NAMALWA (cell line): ENCODE measurements at places on chromosomes 1 and 21.

DNA sequence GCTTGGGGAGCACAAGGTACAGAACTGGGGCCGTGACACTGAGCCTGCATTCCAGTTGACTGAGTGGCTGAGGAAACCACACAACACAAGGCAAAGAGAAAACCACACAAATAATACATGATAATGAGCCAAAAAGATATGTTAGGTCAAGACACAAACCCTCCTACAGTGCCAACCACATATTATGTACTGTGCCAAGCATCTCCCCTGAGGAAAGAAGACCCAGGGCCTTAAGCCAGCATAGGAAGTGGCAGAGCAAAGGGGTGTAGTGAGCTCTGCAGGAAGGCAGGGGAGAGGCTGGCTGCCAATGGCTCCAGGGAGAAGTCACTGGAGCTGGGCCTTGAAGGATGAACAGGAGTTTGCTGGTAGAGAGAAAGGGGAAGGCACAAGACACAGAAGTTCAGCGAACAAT lies 28.2 kb downstream of the CTNNBIP1 start:
- DNase-seq = no peak

DNA sequence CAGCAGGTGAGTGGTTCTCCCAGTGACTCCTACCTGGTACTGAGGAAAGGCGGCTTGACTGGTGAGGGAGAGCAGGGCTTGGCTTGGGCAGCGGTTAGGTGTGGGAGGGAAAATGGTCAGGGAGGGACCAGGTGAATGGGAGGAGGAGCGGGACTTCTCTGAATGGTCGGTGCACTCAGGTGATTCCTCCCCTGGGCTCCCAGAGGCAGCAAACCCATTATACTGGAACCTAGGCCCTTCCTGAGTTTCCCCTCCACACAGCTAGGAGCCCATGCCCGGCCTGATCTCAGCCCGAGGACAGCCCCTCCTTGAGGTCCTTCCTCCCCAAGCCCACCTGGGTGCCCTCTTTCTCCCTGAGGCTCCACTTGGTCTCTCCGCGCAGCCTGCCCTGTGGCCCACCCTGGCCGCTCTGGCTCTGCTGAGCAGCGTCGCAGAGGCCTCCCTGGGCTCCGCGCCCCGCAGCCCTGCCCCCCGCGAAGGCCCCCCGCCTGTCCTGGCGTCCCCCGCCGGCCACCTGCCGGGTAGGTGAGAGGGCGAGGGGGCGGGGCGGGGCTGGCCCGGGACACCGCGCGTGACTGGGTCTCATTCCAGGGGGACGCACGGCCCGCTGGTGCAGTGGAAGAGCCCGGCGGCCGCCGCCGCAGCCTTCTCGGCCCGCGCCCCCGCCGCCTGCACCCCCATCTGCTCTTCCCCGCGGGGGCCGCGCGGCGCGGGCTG lies 2.3 kb downstream of the ARTN start:
- no peak for DNase-seq

- peak; percentile 56 for DNase-seq
These were observed 92.9 kb downstream of the UBIAD1 start for GRCh38 chr1:11365744-11366387.

DNA sequence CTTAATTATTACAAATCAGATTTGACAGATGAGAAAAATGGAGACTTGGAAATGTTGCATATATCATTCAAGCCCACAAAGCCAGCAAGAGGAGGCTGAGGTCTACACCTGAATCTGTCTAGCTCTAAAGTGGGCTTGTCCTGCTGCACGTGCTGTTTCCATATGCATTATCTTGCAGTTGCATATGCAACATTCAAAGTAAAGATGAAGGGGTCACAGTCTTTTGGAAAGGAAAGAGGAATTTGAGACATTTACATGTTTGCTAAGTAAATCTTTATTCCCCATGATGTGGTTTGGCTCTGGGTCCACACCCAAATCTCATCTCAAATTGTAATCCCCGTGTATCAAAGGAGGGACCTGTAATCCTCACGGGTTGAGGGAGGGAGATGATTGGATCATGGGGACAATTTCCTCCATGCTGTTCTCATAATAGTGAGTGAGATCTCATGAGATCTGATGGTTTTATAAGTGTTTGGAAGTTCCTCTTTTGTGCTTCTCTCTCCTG lies 98.3 kb downstream of the BACH1 start:
- DNase-seq = no peak

GRCh38 chr1:169680377-169681019 lies 30.9 kb downstream of the SELL start:
- DNase-seq = peak; percentile 11

DNA sequence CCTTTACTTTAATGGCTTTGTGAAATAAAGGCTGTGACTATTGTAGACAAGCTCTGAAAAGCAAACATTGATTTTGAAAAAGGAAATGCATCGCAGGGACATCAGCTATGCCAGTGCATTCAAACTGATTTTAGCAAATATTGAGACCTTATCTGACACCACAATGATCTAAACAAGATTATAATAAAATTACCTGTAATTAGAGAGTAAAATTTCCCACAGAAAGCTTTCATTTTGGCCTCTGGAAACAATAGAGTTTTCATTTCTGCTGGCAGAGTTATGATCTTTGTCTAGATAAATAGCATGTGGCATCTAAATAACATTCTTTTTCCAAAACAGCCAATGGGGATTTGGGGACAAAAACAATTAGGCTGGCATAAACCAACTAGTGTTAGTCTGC lies 650.4 kb upstream of the PRMT6 start:
- DNase-seq = no peak

DNA sequence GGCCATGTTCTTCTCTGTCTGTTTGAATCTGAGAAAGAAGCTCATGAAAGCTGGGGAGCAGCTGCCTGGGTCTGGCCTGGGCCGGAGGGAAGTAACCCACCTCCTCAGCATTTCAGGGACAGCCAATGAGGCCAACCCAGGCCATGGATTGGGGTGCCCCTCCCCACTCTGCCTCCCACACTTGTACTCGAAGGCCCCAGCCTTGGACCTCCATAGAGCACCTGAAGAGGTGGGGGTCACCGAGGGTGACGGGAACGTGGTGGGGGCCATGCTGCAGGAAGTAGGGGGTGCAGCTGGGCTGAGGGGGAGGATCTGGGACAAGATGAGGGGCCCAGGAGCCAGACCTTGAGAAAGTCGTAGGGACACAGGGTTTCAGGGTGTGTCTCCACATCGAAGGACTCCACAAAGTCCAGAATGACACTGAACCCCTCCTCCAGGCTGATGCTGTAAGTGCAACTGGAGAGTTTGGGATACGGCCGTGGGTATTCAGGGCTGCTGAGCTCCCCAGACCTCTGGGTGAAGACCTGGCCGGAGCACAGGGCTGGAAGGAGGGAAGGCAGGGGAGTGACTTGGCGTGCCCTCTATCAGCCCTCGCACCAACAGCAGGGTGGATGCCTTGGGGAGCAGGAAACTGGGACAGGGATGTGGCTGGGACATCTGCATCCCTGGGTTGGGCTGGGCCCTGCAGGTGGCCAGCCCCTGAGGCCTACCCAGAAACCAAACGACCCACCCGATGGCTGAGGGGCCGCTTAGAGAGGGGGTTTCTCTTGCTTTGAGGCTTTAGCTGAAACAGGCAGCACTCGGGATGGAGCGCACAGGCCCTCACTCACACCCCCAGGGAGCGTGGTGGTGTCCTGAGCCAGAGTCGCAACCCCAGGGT lies 3.8 kb downstream of the MASP2 start:
- DNase-seq = no peak

DNA sequence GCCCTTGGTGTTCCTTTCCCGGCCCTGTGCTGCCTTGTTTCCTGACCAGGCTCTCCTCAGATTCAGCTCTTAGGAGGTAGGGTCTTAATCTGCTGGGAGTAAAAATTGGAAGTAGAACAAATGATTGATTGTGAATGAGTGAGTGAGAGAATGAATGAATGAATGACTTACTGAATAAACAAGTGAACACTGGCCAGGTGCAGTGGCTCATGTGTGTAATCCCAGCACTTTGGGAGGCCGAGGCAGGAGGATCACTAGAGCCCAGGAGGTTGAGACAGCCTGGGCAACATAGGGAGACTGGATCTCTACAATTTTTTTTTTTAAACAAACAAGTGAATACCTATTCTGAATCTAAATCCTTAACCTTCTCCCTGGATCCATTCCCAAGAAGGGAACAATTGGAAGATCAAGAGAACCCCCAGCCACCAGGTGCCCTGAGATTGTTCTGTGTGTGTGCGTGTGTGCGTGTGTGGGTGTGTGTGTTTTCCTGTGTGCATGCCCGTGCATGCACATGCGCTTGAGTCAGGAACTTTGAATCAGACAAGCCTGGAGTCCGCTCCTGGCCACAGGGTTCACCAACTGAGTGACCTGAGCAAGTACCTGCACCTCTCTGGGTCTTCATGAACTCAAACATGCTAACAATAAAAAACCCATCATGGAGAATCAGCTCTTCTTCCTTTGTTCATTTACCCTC lies 24.3 kb upstream of the CITED4 start:
- no peak for DNase-seq

GRCh38 chr1:245582026-245582425 lies 427.2 kb downstream of the KIF26B start:
- DNase-seq = no peak

DNA sequence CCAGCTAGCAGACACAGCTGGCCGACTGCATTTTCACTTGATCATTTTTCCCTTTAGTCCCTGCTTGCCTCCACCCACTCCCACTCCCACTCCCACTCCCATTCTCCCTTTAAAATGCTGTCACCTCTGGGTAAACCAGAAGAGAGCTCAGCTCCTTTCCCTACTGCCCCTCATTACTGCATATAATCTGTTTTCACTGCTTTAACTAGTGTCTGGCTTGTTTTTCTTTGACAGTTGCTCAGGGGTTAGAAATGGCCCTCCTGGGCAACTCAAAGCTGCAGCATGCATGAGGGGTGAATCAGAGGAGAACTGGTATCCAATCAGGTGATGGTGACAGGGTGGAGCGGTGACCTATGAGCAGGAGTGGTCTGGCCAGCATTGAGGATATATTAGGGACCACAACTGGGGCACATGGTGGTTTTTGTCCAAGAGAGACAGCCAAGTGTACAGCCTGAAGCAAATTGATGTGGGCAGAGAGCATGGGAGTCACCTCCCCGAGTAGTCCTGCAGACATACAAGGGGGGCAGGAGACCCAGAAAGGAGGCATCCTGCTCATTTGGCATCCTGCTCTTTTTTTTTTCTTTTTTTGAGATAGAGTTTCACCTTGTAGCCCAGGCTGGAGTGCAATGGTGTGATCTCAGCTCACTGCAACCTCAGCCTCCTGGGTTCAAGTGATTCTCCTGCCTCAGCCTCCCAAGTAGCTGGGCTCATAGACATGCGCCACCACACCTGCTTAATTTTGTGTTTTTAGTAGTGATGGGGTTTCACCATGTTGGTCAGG lies 42.6 kb upstream of the SRSF10 start:
- no peak for DNase-seq

- no peak for DNase-seq
These were observed 41.7 kb upstream of the PTCH2 start for GRCh38 chr1:44884746-44885145.

GRCh38 chr1:221469476-221469875 lies 272.4 kb downstream of the DUSP10 start:
- no peak for DNase-seq

- peak; percentile 83 for DNase-seq
These were observed 64.3 kb downstream of the CAMSAP2 start for GRCh38 chr1:200802865-200803512.

DNA sequence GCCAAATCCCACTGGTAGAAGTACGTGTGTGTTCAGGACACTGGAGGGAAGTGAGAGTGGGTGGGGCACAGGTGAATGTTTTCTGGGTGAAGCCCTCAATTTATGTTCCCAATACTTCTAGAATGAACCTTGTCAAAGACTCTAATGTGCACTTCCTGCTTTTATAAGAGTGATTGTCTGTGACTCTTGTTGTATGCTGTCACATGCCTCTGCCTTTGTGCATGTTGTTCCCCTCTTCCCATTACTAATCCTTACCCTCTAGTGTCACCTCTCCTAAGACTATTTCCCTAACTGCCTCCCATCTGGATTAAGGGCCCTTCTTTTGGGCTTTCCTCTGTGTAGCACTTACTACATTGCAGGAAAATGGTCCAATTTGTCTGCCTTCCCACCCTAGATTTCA lies 2.5 kb upstream of the LINGO4 start:
- DNase-seq = no peak
